Activated B cell treated with CpG ODN at 0.5 μM for 24 hours (primary cell): ENCODE measurements at places on chromosomes 2 and 18.

DNA sequence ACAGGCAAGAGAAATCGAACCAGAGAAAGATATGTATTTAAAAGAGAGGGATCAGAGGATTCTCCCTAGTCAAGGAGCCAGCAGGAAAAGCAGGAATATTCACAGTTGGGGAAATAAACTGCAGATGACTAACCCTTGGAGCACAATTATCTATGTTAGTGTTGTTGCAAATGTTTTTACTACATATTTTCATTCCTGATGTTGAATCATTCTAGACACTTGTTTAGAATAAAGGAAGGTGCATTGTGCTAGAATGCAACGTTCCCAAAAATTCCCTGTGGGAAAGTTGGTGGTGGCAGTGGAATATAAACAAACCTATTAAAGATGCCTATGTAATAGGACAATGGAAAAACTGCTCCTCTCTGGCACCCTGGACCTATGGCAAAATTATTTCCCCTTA, 63.3 kb downstream of the DTNA start:
- DNase-seq: no peak

- DNase-seq: no peak
Measured at GRCh38 chr18:2914185-2914880, 67.5 kb downstream of the EMILIN2 start.

DNA sequence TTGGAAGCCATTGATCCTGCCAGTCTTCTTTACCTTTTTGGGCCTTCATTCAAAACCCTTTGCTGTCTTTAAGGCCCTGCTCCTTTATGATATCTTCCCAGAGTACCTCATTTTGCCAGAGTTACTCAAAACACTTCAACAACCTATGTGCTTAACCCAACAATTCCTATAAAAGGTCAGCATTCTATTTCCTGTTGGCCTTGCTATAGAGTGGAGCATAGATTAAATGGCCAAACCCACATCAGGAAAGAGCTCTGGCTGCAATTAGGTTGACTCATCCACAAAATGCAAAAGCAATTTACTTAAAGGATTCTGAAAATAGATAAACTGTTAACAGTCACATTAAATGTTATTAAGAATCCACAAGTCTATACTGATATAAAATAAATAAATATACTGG, 21.2 kb downstream of the MRPL33 start:
- DNase-seq: no peak

- DNase-seq: no peak
Measured at GRCh38 chr2:7007846-7008741, 90.9 kb downstream of the RNF144A start.

GRCh38 chr2:53989210-53989862, 18.5 kb upstream of the PSME4 start:
- no peak for DNase-seq

- DNase-seq: no peak
Measured at GRCh38 chr2:56500317-56500716, 316.5 kb downstream of the CCDC85A start.

- DNase-seq: no peak
Measured at GRCh38 chr2:223086370-223086981, 34.5 kb downstream of the KCNE4 start.

- peak; percentile 31 for DNase-seq
Measured at GRCh38 chr2:70789304-70790135, 923 bp downstream of the FIGLA start.

DNA sequence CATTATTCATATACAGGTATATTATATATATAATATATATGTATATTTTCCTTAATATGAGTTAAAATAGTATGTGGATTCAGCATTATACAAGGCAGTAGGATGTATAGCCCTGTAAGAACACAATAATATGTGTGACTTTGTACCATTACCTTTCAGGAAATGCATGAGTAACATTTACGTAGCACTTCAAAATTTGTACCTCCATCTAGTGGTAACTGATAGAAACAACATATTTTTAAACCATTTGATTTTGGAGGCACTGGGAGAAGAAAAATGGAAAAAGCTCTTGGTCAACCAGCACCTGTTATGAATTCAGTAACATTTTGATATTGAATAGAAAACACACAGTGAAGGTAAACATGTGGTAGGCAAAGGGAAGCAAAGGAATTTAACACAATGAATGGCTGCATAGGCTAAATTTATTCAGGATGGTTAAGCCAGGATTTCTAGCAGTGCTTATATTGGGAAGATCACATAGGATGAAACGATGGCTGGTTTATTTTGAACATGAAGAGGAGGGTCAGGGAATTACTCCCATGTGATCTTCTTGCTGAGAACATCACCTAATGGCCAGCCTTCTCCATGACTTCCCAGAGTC, 565.5 kb downstream of the CCDC85A start:
- no peak for DNase-seq

GRCh38 chr2:15006667-15007066, 374.1 kb downstream of the LRATD1 start:
- no peak for DNase-seq

DNA sequence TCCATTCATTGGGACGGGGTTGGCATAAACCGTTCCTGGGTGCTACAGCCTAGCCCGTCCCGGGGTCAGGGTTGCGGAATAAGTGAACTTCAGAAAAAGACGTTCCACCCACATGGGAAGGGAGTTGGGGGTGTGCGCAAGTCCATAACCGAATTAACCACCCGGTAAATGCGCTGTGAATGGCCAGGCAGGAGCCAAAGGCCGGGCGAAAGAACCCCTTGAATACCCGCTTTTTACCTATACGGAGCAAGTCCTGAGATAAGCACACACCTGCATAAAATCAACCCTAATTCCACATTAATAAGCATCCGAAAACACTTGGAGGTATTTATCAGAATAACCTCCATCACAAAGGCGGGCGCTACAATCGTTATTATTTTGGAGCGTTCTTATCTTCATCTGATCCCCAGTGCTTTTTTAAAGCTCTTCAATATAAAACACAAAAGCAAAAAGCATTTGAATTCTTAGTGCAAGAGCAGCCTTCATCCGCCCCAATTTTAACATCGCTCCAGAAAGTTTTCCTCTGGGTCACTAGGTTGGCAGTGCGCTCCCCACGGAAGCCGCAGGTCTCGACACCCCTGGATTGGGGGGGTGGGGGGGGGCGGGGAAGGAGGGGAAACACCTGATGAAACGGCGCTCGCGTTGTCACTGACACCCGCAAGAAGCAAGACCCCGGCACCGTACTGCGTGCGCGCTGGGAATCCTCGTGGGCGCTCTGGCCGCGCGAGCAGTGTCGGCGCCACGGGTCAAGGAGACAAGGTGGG, 1.2 kb downstream of the SATB2 start:
- DNase-seq: no peak

DNA sequence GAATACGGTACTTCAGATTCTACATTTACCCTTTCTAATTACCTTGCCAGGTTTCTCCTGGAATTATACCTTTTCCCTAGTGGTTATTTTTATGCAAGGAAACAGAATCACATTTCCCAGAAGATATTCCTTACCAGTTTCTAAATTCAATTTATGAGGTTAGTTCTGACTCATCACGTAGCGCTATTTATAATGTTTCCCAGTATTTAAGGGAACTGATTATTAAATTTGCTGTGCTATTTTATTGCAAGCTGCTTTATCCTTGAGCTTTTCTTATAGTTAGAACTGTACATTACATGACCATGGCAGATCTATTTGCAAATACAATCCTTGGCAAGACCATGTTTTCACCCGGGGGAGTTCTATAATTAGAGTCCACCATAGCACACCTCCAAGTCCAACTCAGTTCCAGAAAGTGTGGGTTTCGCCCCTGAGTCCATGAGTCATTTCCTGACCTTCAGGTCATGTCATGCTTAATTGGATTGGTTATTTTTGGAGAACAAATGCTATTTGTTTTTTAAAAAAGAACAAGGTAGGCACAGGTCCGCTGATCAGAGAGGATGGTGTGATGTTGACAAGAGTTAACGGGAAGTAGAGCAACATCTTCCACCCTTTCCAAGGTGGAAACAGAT, 126.6 kb downstream of the ZNF532 start:
- no peak for DNase-seq

GRCh38 chr2:37669446-37669845, 2.0 kb downstream of the CDC42EP3 start:
- DNase-seq: no peak

DNA sequence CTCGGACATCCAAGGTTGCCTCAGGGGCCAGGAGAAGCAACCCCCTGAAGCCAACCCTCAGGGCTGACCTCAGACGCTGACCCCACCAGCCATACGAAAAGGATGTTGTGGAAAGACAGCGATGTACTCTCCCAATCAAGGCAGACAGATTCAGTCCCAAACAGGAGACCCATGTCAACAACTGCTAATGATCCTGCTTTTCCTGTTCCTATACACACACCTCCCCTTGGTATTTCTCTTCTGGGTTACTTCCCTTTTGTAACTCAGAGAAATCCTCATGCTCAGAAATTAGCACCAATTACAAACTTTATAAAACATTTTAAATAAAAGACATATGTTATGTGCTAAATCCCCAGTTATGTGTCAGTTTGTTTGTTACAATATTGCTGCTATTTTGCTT, 120.8 kb downstream of the PID1 start:
- DNase-seq: no peak

DNA sequence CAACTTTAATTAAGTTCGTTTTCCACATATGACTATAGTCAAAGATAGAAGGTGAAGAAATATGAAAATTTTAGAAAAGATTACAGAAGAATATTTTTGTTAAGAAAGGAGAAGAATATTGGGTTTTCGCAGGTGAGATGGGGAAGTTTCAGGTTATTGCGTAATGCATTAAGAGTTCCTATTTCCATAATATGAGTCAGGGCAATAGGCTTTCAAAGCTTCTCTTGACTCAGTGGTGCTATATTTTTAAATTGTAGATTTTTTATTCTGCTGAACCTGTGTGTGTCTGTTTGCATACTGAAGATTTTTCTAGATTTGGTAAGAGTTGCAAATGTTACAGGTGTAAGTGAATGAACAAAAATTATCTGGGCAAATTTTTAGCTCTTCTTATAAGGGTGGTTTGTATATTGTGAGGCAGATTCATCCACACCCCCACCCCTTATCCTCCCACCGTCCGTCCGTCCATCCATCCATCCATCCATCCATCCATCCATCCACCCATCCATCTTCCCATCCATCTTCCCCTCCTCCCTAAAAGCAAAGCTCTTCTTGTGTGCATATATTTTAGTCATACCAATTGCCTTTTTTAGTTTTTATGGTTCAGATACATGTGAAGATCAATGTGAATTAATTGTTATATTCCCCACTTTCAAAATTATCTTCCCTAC, 69.6 kb downstream of the MYO1B start:
- no peak for DNase-seq

- no peak for DNase-seq
Measured at GRCh38 chr2:147110317-147110716, 734.5 kb upstream of the ACVR2A start.

DNA sequence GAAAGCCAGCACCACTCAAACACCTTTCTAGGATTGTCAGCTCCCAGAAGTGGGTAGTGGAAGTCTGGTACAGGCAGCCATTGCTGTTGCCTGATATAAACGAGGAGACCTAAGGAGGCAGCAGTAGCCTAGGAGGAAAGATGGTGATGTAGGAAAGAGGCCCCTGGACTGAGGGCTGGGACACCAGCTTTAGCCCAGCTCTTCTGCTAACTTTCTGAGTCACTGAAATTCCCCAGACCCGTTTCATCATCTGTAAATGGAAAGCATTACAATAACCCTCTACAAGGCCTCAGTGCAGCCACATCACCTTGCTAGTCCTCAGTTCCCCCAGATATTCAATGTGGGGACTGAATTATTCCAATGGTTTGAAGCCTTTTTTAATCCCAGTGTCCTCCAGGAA, 336.5 kb downstream of the TNS1 start:
- DNase-seq: no peak

GRCh38 chr18:62717169-62717924, 2.0 kb downstream of the PHLPP1 start:
- DNase-seq: no peak

GRCh38 chr2:112342067-112342550, 66.7 kb downstream of the ZC3H6 start:
- DNase-seq: no peak

DNA sequence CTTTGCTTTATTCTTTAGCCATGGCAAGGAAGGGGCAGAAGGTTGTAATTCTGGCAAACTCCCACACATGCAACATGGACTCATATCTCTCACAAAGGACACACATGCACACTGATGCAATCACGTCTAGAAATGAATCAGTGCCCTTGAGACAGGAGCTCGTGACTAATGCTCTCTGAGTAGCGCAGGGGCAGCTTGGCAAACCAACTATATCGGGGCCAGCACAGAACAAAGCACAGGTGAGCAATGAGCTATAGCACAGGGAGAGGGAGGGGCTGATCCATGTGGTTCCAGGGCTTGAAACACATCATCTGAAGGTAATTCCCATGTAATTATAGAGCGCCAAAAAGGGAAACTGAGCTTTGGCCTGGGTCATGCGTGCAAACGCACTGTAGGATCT, 165.2 kb upstream of the KLF7 start:
- no peak for DNase-seq

DNA sequence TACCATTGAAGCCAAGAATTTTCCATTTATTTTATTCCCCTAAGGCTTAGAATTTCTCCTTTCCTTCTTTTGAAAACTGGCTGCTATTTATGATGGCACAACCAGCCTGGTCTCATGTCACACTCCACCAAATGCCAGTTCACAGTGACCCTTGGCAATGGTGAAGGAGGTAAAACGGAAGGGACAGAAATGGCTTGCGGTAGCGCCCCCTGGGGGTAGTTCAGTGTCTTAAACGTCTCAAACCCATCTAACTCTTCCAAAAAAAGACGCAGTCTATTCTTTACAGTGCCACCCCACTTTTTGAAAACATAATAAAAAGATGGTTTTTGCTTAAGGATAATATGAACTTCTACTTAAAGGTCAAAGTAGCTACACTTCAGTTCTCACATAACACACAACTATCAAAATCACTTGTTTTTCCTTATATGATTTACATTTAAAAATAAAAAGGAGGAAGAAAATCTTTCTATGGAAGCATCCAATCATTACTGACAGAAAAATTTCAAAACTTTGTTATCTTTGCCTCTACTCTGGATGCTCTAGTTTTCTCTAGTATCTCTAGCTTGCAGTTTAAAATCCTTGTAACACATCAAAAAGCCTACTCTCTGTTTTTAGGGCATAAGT, 28.0 kb downstream of the PNO1 start:
- DNase-seq: peak; percentile 45

- no peak for DNase-seq
Measured at GRCh38 chr2:118846953-118847761, at the start of gene EN1. TSS of gene EN1 (minus strand) at chr2:118847648. CDS start at chr2:118847167, 481 bp downstream.

DNA sequence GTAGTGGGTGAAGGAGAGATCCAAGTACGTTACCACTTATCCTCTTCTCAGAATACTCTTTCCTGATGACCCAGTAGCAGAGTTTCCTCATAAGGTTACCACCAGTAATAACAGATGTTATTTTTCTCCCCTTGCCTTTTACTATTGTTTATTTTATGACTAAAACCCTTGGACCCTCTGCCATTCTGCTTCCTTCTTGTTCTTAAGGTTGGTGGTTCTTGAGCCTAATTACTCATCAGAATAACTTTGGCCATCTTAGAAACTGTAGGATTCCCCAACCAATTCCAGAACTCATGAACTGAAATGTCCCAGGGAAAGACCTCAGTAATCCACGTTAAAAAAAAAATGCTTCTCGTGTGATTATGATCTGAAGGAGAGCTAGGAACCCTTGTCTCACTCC, 64.9 kb downstream of the CHST9 start:
- no peak for DNase-seq
